Keratinocyte (primary cell): ENCODE measurements at places on chromosomes 2 and 18.

GRCh38 chr2:10170256-10170655 lies 47.7 kb downstream of the RRM2 start:
- DNase-seq, result no peak

DNA sequence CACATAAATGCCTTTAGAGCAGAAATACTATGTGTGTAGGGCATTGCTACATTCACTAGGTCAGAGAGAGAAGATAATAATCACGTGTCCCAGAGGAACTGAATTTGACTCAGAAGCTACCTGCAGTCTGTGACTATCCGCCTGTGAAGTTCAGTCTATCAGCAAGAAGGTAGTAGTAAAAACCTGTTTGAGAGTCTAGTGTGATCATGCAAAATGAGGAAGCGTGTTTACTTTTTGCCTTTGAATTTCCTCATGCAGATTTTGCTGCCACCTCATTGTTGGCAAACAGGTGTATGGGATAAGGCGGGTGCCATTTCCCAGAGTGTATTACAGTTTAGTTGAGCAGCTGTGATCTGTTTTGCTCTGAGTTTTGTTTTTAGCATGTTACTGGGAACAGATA lies 403.9 kb upstream of the FANCL start:
- DNase-seq, result no peak

DNA sequence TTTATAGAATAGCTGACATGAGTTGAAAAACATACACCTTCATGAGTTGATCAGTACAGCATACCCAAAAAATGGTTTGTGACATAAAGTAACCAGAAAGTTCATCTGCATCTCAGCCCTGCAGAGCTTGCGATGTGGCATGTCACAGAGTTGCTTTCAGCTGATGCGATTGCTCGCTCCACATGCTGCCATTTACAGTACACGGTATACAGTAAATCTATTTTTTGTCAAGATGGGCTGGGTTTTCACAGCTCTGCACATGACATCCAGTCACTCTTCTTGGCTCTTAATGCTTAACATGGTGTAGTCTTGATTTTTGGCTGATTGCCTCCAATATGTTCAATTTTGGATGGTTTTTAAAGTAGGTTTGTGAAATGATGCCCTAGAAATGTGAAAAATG lies 811.9 kb downstream of the SATB2 start:
- DNase-seq, result no peak

DNA sequence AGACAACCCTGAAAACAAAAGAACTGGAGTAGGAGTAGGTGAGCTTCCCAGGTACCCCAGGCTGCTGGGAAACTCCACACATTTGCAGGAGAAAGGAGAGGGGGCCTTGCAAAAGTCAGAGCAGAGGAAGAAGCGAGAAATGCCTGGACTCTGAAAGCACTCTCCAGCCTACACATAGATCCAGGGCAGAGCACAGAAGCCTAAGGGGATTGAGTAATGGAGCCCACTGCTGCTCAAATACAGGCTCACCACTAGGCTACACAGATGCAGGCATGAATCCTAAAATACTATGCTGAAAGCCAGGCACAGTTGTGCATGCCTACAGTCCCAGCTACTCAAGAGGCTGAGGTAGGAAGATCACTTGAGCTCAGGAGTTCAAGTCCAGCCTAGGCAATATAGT lies 33.4 kb downstream of the OSBPL1A start:
- no peak for DNase-seq

GRCh38 chr2:98093611-98094010 lies 6.6 kb downstream of the VWA3B start:
- no peak for DNase-seq

DNA sequence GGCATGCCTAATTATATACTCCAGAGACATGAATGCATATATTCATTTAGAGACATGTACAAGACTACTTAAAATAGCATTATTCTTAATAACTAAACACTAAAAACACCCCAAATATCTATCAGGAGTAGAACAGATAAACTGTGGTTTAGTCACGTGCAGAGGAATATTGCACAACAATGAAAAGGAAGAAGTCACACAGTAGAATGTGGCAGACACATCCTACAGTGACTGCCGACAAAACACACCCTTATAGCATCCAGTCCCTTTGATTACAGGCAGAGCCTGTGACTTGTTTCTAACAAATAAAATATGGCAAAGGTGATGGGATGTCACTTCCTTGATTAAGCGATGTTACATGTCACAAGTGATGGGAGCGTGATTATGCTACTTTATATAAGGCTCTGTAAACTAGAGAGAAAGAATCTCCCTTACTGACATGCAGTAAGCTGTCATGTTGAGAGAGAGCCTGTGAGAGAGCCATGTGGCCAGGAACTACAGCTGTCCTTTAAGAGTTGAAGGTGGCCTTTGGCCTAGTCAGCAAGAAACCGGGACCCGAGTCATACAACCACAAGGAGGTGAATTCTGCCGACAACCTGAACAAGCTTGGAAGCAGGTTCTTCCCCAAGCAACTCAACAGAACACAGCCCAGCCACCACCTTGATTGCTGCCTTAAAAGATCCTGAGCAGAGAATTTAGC lies 39.1 kb upstream of the LGALSL start:
- DNase-seq, result no peak

DNA sequence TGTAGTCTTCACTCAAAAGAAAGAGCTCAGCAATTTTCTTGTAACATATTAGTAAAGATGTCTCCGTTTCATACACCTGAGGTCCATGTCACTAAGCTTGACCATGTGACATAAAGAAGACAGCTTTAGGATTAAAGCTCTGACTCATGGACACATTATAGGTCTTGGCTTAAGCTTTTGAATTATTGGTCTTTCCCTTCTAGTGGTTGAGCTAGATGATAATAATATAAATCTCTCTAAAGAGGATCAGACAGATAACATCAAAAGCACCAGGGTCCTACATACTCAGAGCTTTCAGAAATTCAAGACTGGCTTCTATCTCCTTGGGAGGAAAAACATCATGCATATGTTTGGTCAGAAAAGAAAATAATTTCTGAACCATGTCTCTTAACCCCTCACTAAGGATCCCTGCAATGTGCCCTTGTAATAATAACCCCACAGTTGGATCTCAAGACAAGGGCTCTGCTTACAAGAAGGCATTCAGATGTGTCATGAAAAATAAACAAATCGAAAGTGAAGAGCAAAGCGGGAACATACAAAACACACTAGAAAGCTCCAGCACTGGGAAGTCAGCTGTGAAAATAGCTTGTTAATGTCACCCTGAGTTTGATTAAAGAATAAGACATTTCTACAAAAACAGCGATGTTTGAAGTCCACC lies 174.5 kb downstream of the PID1 start:
- no peak for DNase-seq

DNA sequence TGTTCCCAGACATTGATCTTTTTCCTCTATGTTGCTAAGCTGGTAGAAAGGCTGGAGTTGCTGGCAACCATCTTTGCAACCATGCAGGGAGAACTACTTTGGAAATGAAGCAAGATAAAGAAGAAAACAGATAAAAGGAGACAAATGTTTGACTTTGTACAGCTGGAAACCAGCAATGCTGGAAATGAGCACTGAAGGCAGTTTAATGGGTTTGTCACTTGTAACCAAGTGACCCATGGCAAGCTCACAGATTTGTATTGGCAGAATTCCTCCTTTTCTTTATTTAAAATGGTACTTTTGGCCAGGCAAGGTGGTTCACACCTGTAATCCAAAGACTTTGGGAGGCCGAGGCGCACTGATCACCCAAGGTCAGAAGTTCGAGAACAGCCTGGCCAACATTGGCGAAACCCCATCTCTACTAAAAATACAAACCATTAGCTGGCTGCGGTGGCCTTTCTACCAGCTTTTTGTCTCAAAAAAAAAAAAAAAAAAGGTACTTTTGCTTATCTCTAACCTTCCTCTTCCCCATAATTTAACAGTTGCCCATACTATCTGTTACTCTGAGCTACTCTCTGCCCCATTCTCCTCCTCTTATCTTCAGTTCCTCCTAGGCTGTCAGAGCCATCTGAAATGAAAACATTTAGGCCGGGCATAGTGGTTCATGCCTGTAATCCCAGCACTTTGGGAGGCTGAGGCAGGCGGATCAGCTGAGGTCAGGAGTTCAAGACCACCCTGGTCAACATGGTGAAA lies 2.0 kb upstream of the BOLA3 start:
- no peak for DNase-seq

DNA sequence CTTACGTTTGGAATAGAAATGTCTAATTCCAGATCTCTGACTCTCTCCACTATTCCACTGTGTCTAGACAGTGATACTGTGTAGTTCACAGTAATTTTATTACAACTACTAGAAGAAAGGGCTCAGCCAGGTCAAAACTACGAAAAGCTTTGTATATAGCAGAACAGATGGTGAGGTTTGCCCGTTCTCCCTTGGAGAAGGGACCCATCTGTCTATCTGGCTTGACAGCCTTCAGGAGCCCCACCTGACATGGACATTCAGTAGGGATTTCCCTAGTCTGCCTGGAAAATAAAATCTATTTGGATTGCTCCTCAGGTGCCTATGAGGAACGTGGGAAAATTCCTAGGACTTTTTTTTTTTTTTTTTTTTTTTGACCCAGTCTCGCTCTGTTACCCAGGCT lies 435.4 kb downstream of the NRXN1 start:
- no peak for DNase-seq

DNA sequence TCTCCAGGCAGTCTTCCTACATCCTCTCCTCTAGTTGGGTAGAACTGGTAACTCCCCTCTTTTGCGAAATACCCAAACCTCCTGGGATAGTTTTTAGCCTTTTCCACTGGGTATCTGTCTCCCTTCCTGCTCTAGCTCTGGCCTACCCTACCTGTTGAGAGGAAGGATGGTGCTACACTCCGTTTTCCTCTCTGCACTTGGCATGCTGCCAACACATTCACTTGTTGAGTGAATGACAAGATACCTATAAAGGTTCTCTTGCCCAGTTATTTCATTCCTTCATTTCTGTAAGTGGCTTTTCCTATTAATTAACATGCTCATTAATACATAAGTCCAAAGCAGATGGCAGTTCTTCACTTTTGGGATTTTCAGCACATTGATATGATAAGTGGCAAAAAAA lies 293.8 kb downstream of the CNTNAP5 start:
- no peak for DNase-seq

GRCh38 chr2:48448274-48449061 lies 81.5 kb upstream of the STON1 start:
- DNase-seq, result no peak

GRCh38 chr18:49447810-49448745 lies 12.4 kb downstream of the DYM start:
- peak; percentile 53 for DNase-seq

GRCh38 chr2:165700531-165700930 lies 93.5 kb downstream of the GALNT3 start:
- no peak for DNase-seq

DNA sequence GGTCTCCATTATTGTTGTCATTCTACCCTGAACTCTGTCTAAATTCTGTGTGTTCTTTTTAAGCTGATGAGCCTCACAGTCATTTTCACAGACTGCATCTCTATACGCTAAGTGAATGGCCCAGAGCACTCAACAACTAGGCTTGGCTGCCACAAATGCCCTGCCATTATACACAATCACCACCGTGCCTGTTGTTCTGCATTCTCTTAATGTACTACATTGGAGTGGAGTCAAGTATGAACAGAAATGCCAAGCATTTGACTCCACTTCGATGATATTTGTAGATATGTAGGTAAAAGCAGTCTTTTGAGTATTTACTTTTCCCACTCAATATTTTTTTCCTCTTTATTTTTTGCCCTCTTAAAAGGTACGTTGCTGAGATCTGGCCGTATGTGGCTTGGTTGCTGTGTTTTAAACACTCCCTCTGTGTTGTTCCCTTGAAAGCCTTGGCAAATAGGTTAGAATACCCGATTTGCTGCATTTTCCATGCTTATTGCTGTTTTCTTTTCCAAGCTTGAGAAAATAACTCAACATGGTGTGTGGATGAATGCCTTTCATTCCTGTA lies 36.2 kb upstream of the TMEFF2 start:
- no peak for DNase-seq

GRCh38 chr2:138125306-138126288 lies 161.3 kb downstream of the HNMT start:
- DNase-seq, result no peak

DNA sequence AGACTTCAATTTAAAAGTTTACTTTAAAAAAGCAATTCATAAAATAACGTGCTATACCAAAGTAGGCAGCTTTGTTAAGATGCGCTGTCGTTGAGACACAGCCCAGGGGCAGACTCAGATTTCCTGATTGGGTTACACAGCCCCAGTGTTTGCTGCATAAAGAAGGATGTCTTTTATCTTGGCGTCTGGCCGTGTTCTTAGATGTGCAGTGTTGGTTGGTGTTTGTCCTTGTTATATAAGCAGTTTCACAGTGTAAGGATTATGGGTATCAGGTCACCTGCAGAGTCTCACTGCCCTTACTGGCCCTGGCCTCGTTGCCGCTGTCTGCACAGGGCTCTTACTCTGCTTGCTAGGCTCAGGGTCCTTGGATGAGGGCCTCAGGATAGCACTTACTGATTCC lies 108.5 kb downstream of the WDSUB1 start:
- no peak for DNase-seq

DNA sequence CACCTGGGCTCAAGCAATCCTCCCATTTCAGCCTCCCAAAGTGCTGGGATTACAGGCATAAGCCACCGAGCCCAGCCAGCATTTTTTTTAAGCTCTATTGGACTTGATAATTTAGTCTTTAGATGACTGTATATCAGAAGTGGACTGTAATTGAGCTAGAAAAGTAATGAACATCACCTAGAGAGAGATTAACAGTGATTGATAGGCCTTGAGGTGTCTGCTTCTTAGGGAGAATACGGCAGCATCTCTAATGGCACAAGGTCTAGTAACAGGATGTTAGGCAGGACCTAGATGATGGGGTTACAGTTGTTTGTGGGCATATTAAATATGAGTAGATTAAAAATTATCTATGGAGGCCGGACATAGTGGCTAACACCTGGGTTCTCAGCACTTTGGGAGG lies 17.7 kb upstream of the UGGT1 start:
- DNase-seq, result no peak

- DNase-seq, result no peak
Measured at GRCh38 chr2:152227969-152228592, 52.5 kb upstream of the STAM2 start.

- DNase-seq, result no peak
Measured at GRCh38 chr2:101439716-101440115, 35.2 kb downstream of the RFX8 start.

DNA sequence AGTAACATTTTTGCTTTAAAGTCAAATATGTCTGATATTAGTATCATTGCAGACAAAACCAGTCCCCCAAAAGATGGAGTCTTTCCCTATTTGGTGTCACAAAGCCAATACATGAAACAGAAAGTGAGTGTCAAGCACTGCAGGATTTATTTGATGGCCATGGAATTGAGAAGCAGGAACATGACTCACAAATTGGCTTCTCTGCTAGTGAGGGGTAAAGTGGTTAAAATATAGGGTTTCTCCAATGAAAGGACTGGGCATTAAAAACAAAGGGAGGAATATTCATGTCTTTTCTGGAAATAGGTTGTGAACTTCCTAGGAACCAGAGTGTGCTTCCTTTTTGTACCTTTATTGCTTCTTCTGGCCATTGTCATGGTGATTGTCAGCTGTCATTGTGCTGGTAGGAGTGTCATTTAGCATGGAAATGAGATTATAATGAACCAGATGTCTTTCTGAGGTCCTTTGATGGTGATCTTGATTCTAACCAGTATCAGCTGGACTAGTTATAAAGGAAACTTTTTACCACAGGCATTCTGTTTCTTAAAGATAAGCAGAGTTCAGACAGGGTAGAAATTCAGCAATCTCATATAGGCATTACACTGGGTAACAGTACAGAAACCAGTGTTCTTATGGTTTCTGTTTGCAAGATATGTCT lies 4.1 kb downstream of the REG1B start:
- DNase-seq, result no peak

GRCh38 chr2:26243470-26244308 lies 743 bp downstream of the HADHA start:
- no peak for DNase-seq

GRCh38 chr2:230269715-230270114 lies 44.2 kb downstream of the SP140 start:
- no peak for DNase-seq
